ENCODE measurements at places on chromosomes 7 and 10.

GRCh38 chr10:120969219-120969645 is 118.1 kb downstream of the WDR11 start:
- DNase-seq, result no peak

- no peak for DNase-seq
Observed at GRCh38 chr10:12781976-12782375, 219.5 kb downstream of the CCDC3 start.

GRCh38 chr7:100157334-100158228 is 942 bp downstream of the TRAPPC14 start:
- DNase-seq, result no peak

GRCh38 chr7:37089972-37090371 is 358.7 kb downstream of the ELMO1 start:
- no peak for DNase-seq

- no peak for DNase-seq
Observed at GRCh38 chr7:88318196-88318595, 11.5 kb upstream of the STEAP4 start.

DNA sequence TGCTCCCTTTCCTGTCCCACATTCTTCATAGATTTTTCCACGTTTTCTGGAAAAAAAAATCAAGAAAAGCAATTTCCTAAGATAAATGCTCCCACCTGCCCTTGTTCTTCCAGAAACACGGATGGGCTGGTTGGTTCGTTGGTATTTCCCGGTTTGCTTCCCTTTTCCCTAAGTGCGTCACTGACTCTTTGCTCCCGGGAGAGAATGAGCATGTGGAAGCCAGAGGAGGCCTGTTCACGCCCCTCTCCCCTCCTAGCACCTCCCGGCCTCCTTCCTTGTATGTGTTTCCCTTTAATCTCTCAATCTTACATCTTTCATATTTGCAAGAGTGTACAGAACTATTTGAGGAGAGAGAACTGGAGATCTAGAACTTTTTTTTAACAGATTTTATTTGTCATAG is 442.0 kb downstream of the GFRA1 start:
- DNase-seq, result no peak

DNA sequence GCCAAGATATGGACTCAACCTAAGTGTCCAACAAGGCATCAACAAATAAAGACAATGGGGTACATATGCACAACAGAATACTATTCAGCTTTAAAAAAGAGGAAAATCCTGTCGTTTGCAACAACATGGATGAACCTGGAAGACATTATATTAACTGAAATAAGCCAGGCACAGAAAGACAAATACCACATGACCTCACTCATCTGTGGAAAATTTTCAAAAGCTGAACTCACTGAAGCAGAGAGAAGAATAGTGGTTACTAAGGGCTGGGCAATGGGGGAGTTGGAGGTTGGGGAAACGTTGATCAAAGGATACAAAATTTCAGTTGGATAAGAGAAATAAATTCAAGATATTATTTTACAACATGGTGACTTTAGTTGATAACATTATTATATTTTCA is 221.4 kb upstream of the PITRM1 start:
- no peak for DNase-seq

GRCh38 chr7:35037211-35037525 is at the start of gene DPY19L1:
Gene DPY19L1, minus strand, starts transcription at chr7:35037485. Its CDS starts 91 bp downstream, at chr7:35037394.
- DNase-seq, result no peak

DNA sequence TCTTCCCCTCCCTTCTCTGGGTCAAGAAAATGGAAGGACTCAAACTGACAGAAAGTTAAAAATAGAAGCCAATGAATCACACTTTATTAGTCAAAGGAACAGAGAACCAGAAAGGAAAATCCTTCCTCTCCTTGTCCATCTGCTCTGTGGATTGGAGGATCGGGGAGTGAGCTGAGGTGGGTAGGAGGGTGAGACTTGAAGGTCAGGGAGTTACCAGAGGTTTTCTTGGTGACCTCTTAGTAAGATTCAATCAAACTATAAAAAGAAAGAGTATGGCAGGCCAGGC is 12.2 kb downstream of the TLX1 start:
- DNase-seq, result no peak

DNA sequence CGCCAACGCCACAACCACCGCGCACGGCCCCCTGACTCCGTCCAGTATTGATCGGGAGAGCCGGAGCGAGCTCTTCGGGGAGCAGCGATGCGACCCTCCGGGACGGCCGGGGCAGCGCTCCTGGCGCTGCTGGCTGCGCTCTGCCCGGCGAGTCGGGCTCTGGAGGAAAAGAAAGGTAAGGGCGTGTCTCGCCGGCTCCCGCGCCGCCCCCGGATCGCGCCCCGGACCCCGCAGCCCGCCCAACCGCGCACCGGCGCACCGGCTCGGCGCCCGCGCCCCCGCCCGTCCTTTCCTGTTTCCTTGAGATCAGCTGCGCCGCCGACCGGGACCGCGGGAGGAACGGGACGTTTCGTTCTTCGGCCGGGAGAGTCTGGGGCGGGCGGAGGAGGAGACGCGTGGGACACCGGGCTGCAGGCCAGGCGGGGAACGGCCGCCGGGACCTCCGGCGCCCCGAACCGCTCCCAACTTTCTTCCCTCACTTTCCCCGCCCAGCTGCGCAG is 424 bp downstream of the EGFR start:
- no peak for DNase-seq

- no peak for DNase-seq
Observed at GRCh38 chr7:1123715-1124114, 35.8 kb downstream of the GPER1 start.

DNA sequence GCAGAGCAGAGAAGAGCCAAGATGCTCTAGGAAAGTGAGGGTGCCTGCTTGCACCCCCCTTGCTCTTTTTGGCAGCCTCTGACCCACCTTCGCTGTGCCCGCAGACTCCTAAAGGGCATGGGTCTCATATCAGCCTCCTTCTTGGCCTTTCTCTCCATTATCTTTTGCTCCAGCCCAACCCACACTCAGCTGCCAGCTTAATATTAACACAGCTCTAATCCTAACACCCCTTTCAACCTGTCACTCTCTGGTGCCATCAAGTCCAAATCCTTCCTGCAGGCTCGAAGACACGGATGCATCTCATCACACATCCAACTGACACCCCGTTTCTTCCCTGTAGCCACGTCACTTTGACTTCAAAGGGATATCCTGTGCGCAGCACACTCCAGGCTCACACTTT is 171.6 kb upstream of the AUTS2 start:
- no peak for DNase-seq

DNA sequence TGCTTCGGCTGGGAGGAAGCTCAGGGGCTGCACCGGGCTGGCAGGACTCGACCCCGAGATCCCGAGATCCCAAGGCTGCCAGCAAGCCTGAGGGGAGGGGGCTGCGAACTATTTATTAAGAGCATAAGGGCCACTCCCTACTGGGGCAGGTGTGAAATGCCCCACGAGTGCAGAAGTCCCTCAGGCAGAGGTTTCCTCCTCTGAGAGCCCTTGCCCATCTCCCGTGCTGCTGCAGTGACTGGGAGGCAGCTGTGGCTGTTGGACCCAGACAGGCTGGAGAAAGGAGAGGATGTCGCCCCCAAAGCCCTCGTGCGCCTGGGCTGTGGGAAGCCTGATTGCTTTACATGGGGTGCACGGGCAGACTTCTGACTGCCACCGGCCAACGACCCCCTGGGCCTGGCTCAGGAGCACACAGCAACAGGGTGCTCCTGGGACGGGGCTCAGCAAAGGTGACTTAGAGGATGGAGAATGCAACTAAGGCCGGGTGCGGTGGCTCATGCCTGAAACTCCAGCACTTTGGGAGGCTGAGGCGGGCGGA is 39.8 kb downstream of the RGS10 start:
- no peak for DNase-seq

GRCh38 chr10:34993782-34994181 is 96.4 kb downstream of the CUL2 start:
- DNase-seq, result no peak

DNA sequence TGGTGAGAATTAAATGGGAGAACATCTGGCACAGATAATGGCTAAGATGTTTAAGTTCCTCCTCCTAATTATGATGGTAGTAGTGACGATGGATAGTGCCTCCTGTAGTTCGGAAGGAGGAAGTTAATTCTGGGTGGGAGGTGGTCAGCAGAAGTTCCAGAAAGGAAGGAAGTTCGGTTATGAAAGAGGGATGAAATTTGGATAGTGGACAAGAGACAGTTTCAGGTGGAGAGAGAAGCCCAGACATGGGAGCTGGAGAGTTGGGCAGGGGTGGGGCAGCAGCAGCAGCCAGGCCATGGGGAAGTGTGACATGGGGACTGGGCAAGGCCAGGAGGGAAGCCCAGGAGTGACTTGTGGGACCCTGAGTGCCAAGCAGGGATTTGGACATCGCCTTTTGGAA is 99.5 kb downstream of the CCNY start:
- no peak for DNase-seq
